Activated CD4-positive, alpha-beta T cell treated with anti-CD3 and anti-CD28 coated beads, Interleukin-2, amount 50 U/mL, for 16 hours (primary cell): ENCODE measurements at places on chromosomes 4 and X.

DNA sequence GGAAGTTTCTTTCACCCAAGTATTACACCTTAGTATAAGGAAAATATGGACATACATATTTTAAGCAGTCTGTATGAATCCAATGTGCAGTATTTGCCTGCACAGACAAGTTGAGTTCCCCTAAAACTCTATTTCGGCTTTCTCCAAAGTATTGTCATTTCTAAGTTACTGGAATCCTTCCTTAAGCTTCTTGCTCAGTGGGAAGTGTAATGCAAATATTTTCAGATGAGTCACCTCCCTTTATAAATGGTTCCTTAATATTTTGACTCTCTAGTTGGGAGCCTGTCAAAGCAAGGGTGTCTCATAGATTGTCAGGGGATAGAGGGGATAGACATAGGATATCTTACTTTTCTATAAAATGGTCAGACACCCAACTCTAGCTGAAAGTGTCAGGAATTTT lies 178.6 kb downstream of the NAA11 start:
- DNase-seq = no peak

- DNase-seq = no peak
Measured at GRCh38 chrX:78950009-78950835, 5.0 kb downstream of the P2RY10 start.

GRCh38 chr4:72951628-72952027 lies 117.9 kb downstream of the COX18 start:
- no peak for DNase-seq

GRCh38 chr4:125316791-125317524 lies 2.2 kb downstream of the FAT4 start:
- DNase-seq = no peak

GRCh38 chr4:67393699-67394281 lies 151.5 kb downstream of the CENPC start:
- DNase-seq = peak; percentile 25

GRCh38 chrX:120144178-120144844 lies 14.1 kb upstream of the RHOXF2 start:
- no peak for DNase-seq
